Panc1 (cell line): ENCODE measurements at places on chromosomes 5 and 9. TPM values are rescaled to one million over a fixed set of nuclear protein-coding genes. Genes with fewer than 3 reads are reported as not detected.

Gene CXCL14
- total RNA-seq = not detected

Gene CDX1
- total RNA-seq = not detected

Gene CSF1R
- total RNA-seq = 0.05 TPM

Gene FAM221B
- not detected for total RNA-seq

Gene PHF24
- 0.08 TPM for total RNA-seq

Gene TAS2R1
- total RNA-seq = not detected

Gene IFNA2
- not detected for total RNA-seq

Gene DPYSL3
- 1.1 TPM for total RNA-seq

Gene SNCAIP
- total RNA-seq = not detected

Gene IFNK
- total RNA-seq = not detected

Gene PCDHA4
- 3.1 TPM for total RNA-seq

Gene NSUN2
- 125 TPM for total RNA-seq

Gene FOXD4L4
- 0.10 TPM for total RNA-seq

- DNase-seq = no peak
These were observed 584.5 kb downstream of the TLE4 start for GRCh38 chr9:80156262-80156661.

- peak; percentile 42 for DNase-seq
These were observed 410.2 kb upstream of the SLC30A5 start for GRCh38 chr5:68683632-68684036.

GRCh38 chr9:2255128-2255527 is 240.0 kb downstream of the SMARCA2 start:
- no peak for DNase-seq

DNA sequence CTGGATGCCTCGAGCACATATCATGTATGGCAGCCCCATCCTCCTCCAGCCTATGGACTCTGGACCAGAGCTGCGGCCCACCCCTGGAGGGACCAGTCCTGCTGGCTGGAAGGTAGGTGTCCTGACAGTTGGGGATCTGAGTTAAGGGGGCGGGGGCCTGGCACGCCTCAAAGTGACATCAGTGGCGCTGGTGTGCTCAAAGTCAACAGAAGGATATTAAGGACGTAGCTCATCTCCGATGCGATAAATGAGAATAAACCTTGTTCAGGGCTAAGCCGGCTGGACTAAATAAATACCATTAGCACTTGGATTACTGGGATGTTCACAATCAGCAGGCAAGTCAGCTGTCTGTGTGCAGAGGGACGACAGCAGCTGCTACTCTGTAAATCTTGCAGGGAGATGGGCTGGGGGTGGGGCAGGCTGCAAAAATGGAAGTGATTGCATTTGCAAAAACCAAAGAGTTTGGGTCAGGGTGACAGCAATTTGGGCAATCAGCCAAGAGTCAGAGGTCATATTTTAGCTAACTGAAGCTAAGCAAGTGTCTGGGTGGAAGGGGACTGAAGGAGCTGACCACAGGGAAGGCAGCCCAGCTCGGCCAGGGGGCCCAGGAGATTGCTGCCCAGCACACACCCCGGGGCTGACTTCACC is 80.0 kb upstream of the LRRTM2 start:
- no peak for DNase-seq

- DNase-seq = no peak
These were observed 54.3 kb downstream of the CSNK1A1 start for GRCh38 chr5:149496917-149497316.

DNA sequence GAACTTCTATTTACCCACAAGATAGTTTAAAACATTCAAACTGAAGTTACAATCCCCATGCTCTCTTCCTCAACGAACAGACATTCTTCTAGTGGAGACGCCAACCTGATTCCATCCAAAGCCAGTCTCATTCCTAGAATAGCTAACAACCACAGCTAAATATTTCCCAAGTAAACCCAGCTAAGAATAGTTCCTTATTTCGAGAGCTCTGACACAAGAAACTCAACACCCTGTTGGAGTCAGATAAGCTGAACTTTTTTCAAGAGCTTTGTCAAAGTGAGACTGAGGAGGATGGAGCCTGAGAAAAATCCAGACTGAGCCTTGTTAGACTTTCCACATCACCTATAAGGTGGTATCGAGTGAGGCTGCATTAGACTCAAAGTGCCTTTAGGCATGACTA is 56.7 kb upstream of the RPS23 start:
- DNase-seq = no peak

GRCh38 chr9:29796291-29796952 is 2223.1 kb upstream of the C9orf72 start:
- no peak for DNase-seq

- no peak for DNase-seq
These were observed 109.3 kb upstream of the FCN2 start for GRCh38 chr9:134770972-134771971.

DNA sequence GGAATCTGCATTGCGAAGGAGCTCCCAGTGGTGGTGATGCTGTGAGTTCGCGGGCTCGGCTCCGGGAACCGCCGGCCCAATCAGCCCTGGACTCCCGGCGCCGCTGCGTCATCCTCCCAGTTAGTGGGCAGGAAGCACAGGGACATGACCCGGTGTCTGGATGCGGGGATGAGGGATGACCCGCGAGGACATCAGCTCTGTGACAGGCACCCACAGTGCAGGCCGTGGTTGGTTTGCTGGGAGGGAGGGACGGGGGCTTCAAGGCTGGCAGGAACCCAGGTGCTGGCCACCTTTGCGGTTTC is 996 bp downstream of the NXNL2 start:
- no peak for DNase-seq

- DNase-seq = no peak
These were observed 16.4 kb downstream of the ZSWIM6 start for GRCh38 chr5:61348447-61348846.

DNA sequence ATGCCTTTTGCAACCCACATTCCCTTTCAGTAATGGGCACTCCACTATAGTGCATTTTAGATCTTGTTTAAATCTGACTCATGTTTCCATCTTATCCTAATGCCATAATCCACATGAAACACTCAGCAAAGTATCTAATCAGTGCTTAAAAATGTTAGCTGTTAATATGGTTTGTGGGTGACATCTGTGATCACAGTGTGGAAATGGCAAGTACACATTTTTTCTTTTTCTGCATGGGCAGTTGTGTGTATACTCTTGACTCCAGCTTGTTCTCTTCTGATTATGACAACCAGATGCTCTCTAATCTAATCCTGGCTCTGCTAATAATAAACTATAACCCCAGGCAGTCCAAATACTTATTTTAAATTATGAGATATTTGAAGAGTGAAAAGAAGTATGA is 103.3 kb downstream of the EDIL3 start:
- no peak for DNase-seq

DNA sequence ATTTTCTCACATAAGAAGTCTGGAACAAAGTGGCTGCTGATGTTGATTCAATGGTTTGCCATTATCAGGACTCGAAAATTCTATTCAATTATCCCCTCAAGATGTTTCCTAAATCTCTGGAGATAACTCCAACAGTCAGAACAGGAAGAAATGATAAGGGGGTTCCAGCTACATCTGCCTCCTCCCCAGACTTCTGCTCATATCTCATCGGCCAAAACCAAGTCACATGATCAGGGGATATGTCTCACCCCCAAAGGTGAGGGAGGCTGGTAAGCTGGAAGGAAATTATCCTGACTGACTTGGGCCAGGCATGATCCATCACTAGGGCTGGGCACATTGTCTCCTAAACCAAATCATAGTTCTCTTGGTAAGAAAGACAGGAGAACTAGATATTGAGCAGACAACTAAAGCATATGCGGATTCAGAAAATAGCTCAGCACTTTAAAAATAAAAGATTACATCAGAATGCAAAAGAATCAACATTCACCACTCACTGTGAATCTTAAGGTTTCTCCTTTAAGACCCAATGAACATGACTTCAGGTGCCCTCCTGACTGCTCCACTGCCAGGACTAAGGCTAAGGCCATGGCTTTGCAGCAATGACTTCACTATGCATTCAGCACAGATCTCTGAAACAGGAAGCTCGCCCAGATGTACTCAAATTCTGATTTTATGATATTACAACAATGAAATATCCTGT is 306.3 kb downstream of the ENC1 start:
- no peak for DNase-seq

GRCh38 chr5:151058891-151059489 is 21.8 kb downstream of the TNIP1 start:
- DNase-seq = no peak

GRCh38 chr9:71863631-71864030 is 47.4 kb downstream of the ABHD17B start:
- no peak for DNase-seq

- DNase-seq = no peak
These were observed 173.7 kb downstream of the CPLANE1 start for GRCh38 chr5:37075399-37075950.

DNA sequence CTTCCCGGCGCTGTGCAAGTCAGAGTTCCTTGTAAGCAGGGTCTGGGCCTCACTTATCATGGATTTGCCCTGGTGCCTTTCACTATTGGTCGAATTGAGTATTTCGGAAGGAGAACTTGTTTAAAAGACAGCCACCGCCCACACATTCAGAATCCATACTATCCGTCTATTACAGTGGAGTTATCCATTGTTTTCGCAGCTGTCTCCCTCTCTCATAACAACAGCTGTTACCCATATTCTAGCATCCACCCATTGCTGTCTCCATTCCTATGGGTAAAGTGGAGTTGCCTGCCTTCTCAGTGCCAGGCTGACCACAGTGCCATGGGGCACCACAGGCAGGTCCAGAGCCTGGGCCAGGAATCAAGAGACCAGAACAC is 20.2 kb downstream of the FAXDC2 start:
- no peak for DNase-seq

DNA sequence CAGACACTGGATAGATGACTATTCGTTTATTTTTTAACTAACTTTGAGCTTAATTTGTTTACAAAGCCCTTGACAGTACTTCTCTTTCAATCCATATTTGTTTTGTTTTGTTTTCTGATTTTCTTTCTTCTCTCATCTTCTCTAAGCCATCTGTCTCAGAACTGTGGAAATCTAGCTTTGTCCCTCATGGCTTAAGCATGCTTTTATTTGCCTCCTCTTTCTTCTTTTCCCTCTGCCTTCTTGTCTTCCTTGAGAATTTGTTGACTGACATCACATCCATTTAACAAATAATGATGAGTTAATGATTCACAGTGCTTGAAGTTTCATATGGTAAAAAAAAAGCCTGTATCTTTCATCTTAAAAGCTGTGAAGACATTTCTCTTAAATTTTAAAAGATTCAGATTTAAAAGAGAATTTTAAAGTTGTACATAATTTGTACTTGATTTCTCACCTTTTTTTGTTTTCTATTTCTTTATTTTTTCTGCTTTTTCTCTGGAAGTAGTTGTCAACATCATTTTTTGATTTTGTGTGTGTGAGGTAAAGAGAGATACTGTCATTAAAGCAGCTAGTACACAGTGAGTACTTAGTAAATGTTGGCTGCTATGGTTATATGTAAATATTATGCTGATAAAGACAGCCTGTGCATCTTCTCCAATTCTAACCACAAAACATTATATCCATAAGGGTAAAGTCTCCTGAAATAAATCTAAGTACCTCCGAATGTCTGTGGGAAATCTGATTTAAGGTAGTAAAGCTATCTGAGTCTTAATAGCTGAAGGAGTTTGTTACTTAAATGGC is 13.9 kb upstream of the SGCD start:
- DNase-seq = no peak

DNA sequence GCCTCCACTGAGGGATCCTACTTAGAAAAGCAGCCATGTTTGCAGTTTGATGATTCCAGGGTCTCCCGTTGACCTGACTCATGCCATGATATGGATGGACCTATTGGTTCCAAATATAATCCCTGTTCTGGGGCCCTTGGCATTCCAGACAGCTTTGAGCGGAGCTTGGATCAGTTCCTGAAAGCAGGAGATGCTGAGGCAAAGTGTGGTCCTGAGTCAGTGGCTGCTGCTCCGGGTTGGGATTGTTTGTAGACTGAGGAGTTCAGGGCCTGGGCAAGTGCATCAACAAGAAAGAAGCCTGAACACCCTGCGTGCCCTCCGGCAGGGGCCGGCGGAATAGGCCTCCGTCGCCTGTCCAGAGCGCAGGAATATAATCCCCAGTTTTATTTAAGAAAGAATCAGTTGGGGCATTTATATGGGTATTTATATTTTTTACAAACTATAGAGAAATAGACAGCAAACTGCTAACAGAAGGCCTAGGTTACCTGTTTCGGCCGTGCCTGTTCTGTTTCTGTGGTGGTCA is 50.6 kb downstream of the LRSAM1 start:
- DNase-seq = no peak

- DNase-seq = peak; percentile 79
These were observed 41.1 kb downstream of the FGF1 start for GRCh38 chr5:142644640-142645361.

- DNase-seq = no peak
These were observed at the start of gene CDH18 for GRCh38 chr5:19987612-19988361. CDH18 (minus strand) TSS chr5:19988200; CDS start chr5:19838986, 149,214 bp downstream.

DNA sequence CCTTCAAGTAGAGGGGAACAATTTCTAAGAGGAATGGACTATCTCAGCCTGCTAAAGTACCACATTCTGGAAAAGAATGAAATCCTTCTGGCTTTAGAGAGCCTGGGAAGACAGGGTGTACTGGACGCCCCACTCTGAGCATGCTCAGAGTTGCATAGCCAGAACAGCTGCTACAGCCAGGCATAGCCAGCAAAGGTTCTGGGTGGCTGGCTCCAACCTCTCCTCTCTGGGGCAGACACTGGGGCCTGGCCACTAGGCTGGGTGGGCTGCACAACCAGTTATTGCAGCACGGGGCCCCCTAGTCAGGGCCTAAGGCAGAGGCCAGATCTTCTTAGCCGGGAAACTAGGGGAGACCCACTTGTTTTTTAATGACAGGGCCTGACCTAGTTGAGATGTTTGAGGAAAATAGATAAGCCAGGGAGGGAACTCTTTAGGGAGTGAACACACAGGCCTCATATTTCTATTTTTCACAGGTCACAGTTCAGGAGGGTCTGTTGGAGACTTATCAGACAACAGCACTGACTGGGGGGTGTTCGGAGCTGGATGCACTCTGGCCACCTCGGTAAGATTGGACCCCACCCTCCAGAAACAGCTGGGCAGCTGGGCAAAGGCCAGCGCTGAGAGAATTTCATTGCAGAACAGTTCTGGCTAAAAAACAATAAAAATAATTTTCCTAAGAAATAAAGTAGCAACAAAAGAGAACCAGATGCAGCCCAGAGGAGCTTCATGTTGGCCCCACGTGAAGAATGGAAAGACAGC is 142.9 kb downstream of the LPAR1 start:
- no peak for DNase-seq

DNA sequence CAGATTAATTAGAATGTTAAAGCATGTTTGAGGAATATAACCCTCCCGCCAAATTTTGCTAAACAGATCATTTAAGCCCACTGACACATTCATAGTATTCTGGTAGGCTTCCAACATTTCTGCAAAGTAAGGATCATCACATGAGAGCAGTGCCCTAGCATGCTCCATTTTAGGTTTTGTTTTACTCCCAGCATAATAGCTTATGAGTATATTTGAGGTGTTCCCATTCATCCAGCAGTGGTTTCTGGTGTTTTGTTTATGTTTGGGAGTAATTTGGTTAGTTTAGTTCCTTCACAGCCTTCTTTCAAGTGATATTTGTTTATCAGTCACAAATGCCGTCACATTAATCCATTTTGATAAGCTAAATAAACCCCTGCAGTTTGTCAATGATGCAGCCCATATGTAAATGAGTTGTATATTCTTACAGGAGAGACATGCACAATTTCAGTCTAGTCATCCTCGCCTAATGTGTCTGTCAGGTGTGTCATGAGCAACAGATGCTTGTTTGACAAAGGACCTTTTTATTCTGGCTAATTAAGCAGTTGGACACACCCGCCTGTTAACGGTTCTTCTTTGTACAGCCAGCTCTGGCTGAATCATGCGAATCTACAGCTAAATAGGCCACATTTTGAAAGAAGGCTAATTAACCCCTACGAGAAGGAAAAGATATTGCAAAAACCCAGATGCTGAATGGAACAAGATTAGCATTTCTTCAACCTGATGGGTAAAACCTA is 124.4 kb downstream of the RFX3 start:
- DNase-seq = no peak

GRCh38 chr5:4093236-4093635 is 497.6 kb downstream of the IRX1 start:
- no peak for DNase-seq
